ENCODE measurements at places on chromosomes 4 and X.

GRCh38 chr4:118833192-118833820, 2.6 kb downstream of the SEC24D start:
- no peak for DNase-seq

GRCh38 chr4:2395038-2395437, 23.4 kb downstream of the ZFYVE28 start:
- DNase-seq, result no peak

- DNase-seq, result no peak
Observed at GRCh38 chr4:22573198-22573597, 57.3 kb upstream of the ADGRA3 start.

- no peak for DNase-seq
Observed at GRCh38 chr4:100609810-100610209, 92.0 kb upstream of the EMCN start.

DNA sequence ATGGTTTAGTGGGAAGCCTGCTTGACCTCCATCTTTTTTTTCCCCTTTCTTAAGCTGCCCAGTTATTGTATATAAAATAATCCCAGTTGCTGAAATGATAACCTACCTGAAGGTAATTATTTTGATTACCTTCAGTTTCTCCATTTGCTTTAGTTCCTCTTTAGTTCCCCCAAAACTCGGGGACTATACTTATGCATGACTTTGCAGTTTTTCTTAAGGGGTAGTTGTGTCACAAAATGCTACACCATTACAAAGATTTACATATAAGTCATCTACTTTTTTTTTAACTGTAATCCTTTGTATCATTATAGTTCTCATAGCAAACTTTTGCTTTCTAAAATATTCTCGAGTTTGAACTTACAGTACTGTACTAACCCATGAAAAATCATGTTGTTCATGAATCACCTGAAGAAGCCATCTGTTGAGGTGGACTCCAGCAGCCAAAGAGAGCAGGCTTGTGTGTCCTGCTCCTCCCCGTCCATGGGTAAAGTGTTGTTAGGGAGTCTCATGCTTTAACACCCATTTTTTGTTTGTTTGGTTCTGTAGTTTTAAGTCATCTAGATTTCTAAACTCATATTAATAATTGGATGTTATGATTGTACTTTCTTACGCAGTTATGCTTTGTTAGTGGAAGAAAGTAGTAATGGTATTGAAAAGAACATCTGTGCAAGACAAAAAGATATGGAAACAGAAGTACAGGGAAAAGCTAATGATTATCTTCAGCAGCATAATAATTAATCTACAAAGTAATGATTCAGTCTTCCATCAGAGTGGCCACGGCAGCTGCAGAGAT, 34.6 kb downstream of the HADH start:
- no peak for DNase-seq

- no peak for DNase-seq
Observed at GRCh38 chrX:154399527-154400368, 1.6 kb downstream of the RPL10 start.

DNA sequence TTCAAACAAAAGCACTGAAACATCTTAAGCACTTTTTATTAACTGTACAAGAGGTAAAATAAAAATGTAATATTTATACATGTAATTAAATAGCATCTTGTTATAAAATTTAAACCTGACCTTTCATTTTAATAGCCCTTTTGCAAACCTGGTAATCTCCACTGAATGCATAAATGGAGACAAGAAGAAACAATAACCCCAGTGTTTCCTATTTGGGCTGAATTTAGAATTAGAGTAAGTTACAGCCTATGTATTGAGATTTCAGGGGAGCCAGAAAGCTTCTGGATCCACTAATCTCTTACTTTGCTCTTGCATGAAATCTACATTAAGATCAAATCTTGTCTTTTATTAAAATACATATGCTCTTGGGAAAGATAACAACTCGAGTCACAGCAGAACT, 261.8 kb downstream of the ADGRL3 start:
- DNase-seq, result no peak

GRCh38 chrX:46255046-46255445, 290.2 kb downstream of the ZNF674 start:
- DNase-seq, result no peak

All from suppressor macrophage treated with lipopolysaccharide for 4 hours (primary cell).